Mesenteric fat pad (tissue), 1 donor: ENCODE measurements at places on chromosomes 1 and 21. TPM values are rescaled to one million over a fixed set of nuclear protein-coding genes. Genes with fewer than 3 reads are reported as not detected.

The CEPT1 gene
- total RNA-seq, result 49.9 TPM

The NBPF20 gene
- total RNA-seq, result 2.8 TPM

The TTC39A gene
- total RNA-seq, result 0.45 TPM

The NTNG1 gene
- not detected for total RNA-seq

The FMO5 gene
- total RNA-seq, result 2.5 TPM

The CAPN9 gene
- not detected for total RNA-seq

The ADAMTS1 gene
- 480 TPM for total RNA-seq
